Activated naive CD4-positive, alpha-beta T cell (primary cell): ENCODE measurements at places on chromosomes 16 and 17.

- DNase-seq: no peak
These were observed 3.5 kb upstream of the NLRC3 start for GRCh38 chr16:3580686-3581085.

DNA sequence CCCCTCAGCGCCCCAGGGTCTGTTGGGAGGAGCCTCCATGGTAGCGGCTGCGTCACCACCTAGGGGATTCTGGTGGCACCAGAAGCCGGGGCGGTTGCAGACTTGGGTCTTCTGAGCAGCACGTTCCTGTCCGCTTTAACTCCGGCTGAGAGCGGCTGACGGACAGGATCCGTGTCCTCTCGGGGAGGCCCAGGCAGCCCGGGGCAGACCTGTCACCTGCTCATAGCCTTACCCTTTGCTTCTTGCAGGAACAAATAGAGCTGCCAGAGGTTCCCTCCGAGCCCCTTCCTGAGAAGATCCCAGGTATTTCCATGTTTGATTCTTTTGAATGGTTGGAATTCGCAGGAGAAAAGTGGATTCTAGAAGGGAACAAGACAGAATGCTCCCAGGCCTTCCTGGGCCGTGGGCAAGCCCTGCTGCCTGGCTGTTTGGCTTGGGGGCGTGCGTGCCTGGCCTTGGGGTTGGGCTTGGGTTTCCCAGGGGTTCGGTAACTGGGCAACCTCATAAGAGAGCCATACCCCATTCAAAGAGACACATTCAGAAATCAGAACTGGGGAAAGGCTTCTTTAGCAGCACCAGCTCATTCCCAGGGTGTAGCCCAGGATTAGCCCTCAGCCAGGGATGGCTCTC is 6.6 kb downstream of the CHMP6 start:
- DNase-seq: no peak

DNA sequence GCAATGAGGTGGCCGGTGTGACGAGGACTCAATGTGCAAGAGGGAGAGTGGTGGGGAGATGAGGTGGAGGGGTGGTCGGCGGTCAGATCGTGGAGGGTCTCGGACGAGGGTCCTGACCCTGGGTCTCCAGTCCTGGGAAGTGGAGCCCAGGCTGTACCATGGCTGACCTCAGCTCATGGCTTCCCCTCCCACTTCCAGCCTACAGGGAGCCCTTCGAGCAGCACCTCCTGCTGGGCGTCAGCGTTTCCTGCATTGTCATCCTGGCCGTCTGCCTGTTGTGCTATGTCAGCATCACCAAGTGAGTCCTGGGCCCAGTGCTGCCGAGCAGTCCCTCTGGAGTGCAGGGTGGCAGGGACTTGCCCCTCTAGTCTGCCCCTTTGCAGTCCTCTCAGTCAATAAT is 41.8 kb downstream of the IL4R start:
- no peak for DNase-seq

DNA sequence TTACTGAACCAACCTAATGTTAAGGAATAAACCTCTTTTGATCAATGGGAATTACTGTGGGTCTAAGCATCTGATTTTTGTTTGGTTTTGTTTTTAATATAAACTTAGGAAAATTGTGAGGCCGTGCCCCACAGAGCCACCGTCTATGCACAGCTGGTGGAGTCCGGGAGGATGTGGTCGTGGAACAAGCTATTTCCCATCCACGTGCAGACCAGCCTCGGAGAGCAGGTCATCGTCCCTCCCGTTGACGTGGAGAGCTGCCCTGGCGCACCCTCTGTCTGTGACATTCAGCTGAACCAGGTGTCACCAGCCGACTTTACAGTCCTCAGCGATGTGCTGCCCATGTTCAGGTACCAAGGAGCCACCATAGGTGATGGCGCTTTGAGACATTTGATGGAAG is 28.4 kb downstream of the PRMT7 start:
- no peak for DNase-seq

DNA sequence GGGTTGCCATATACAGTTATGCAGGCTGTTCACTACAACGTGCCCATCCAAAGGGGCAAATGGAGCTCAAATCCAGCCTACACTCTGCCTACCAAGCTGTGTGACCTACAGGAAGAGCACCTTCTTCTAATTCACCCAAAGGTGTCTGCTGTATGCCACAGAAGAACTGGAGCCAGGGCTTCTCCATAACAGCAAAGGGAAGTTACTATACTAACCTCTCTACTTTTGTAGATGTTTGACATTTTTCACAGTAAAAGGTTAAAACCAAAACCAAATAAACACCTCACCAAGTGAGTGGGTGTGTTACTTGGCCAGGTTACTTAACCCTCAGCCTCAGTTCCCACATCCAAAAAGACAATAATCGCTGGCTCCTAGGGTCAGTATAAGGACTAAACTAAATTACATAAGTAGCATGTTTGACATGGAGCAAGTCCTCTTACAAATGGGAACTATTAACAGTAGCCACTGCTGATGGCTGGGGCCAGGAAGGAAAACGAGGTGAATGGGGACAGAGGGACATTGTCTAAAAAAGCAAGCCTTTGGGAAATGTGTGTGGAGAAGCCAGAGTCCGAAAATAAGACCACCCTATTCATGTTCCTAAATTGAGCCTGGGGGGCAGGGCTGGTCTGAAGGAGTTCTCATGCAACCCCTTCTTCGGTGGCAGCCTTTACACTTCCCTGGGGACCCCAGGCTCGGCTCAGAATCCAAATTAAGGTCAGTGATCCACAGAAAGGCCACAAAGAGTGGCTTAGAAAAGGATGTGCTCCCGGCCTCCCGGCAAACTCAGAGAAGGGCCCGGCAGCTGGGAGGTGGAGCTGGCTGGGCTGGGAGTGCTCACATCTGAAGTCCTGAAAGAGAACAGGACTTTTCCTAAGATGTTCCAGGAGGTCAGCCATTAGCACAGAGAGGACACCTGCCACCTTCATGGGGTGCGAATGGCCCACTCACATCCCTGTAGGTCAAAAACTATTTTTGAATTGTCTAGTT is 13.5 kb downstream of the CUEDC1 start:
- DNase-seq: no peak

GRCh38 chr16:2713985-2714774 is 5.8 kb downstream of the PRSS27 start:
- no peak for DNase-seq
